ENCODE measurements at places on chromosomes 5 and 9.

DNA sequence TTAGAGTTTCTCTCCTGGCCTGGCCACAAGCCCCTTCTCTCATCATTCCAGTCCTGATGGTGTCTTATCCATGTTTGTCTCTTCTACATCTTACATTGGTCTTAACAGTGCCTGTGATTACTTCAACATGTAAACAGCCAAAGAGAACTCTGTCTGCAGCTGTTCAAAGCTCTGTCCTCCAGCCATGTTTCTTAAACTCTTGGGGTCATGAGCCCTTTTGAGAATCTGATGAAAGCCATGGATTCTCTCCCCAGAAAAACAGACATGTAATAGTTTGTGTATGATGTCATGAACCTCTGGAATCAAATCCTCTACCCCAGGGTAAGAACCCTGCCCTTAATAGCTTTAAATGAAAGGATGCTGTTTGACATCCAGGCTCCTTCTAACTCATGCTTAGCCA is 30.1 kb downstream of the MAMDC2 start:
- no peak for DNase-seq

DNA sequence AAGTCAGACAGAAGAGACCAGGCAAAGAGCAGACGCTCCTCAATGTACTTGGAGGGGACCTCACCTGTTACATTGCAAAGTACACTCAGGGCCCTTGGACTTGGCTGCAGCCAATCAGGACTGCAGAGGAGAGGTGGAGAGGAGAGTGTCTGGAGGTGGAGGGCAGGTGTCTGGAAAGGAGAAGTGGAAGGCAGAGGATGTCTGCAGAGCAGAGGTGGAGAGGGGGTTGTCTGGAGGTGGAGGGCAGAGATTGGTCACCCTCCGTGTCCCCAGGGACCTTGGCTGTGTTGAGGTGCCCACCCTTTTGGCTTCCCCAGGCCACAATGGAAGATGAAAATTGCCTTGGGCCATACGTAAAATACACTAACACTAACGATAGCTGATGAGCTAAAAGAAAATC is 241.3 kb upstream of the IRX2 start:
- no peak for DNase-seq

DNA sequence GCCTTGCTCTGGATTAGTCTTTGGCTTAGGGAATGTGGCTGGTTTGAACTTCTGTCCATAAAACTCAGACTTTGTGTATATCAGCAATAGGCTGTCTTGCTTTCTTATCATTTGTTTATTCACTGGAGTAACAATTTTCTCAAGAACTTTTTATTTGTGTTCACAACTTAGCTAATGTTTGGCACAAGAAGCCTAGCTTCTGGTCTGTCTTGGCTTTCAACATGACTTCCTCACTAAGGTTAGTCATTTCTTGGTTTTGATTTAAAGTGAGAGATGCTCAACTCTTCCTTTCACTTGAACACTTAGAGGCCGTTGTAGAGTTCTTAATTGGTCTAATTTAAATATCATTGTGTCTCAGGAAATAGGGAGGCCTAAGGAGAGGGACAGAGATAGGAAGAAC is 4.9 kb downstream of the FBXO38 start:
- no peak for DNase-seq

GRCh38 chr9:93575796-93576257 is 557 bp upstream of the PHF2 start:
- DNase-seq, result peak; percentile 62

DNA sequence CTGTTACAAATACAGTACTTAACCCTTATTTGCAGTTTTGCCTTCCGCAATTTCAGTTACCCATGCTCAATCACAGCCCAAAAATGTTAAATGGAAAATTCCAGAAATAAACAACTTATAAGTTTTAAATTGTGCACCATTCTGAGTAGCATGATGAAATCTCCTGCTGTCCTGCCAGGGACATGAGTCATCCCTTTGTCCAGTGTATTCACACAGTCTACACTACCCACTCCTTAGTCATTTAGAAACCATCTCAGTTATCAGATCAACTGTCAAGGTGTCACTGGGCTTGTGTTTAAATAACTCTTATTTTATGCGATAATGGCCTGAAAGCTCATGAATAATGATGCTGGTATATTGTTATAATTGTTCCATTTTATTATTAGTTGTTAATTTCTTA is 95.8 kb downstream of the PLCXD3 start:
- no peak for DNase-seq

DNA sequence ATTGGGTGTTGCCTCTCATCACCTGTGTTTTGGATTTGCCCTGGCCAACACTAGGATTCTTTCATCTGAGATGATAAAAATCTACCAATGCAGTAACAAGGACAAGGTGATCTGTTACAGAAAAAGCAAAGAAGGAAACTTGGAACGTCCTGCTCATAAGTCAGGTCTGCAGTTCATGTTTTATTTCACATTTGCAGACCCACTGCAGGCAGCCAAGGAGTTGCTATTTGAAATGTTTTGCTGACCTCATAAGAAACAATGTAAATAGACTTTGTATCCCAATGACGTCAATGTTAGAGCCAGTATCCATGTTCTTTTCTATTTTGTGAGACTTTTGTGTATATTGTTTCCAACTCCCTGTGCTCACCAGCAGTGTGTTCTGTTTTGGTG is 312.9 kb downstream of the DEPDC1B start:
- DNase-seq, result no peak

DNA sequence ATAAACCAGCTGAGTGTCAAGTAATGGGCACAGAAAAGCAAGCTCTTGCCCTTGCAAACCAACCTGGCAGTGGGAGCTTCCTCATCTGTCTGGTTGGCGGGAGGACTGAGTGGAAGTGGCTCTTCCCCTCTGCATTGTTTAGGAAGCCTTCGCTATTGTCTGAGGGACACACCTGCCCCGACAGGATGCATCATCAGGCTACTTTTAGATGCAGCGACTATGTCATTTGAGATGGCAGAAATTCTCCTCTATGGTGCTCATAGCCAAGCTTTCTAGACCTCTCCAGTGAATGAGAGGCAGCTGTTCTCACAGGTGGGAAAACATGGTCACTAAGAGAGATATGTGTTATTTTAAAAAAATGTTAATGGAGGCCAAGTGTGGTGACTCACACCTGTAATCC is 104.0 kb downstream of the DOCK8 start:
- no peak for DNase-seq

DNA sequence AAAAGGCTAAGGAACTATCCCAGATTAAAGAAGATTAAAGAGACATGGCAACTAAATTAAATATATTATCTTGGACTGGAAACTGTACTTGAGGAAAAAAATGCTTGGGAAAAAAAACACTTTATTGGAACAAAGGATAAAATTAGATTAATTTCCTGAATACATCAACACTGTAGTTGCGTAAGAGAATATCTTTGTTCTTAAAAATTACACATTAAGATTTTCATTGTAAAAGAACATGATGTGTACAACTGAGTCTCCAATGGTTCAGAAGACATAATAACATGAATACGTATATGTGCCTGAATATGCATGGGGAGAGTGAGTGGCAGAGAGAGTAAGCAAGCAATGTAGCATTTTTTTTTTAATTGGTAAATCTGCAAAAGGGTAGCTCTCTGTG is 2.8 kb downstream of the AP3B1 start:
- no peak for DNase-seq
